COLO829 (cell line): ENCODE measurements at places on chromosomes 3 and 15.

DNA sequence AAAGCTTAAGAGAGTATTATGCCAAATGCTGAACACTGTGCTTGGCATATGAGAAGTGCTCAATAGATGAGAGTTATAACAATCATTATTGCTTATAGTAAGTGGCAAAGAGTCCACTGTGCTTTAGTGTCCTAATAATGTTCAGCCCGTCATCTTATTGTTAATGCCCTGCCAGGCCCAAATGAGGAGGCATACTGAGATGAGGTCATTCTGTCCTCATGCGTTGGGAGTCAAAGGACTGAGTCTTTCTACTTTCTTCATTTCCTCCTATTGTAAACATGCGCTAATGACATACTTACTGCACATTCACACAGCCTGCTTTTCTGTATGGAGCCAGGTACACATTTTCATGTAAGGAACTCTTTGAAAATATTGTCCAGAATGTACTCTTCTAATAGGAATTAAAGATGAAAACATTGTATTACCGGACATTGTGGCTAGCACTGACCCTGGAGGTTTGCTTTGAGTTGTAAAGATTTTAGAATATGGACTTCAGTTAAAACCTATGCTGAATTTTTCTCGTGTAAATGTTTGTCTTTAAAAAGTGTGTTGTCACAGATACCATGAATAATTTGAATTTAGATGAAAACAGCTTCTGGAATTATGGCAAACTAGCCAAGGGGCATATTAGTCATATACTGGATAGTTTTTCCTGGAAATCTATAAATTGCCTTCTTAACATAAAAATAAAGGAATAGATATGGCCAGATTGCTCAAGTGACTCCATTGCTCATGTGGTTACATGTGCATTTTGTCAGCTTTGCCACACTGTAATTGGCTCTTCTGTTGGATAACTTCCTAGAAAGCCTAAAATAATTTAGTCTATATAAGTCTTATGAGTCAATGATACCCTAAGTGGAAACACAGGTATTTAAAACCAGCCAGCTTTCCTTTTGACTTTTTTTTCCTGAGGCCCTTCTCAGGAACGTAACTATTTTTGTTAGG is 38.3 kb downstream of the KBTBD12 start:
- DNase-seq = peak; percentile 33

DNA sequence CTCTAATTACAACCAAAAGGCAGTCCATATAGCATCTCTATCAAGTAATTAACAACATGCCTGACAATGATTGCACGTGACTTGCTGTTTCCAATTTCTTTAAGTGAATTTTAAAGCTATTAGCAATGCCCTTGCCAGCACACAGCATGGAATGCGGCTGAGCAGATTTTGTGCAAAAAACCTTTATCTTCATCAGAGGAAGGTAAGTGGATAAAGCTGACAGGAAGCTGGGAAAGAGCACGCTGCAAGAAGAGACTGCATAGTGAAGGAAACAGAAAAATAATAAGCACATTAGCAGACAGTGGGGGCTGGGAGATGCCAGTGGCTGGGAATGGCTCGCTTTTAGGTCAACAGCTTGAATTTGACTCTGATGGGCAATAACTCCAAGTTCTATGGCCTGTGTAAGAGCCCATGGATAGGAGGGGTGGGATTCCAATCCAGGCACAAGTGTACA is 138.8 kb downstream of the PDZRN3 start:
- DNase-seq = no peak

GRCh38 chr3:97125902-97126499 is 311.6 kb downstream of the EPHA6 start:
- no peak for DNase-seq

- no peak for DNase-seq
These were observed 368.7 kb upstream of the TBL1XR1 start for GRCh38 chr3:177565981-177566380.

GRCh38 chr3:194738254-194739093 is 52.8 kb downstream of the FAM43A start:
- DNase-seq = peak; percentile 71

DNA sequence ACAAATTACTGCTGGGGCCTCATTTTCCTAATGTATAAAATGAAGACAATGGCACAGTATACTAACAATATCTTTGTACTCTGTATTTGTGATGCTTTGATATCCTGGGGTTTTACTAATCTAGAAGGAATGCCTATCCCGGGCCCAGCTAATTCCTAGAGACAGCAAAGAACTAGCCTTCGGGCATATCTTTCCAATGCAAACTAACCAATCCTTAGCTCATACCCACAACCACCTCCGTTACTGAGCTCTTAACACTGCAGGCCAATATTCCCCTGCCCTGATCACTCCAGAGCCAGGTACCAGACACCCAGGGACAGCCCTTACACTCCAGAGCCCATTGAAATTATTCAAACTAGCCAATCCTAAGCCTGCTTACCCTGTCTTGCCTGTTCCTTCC is 309.0 kb downstream of the ULK4 start:
- DNase-seq = peak; percentile 30

GRCh38 chr15:82533801-82534200 is 6.5 kb downstream of the RPS17 start:
- no peak for DNase-seq

GRCh38 chr3:169128579-169128978 is 534.9 kb downstream of the MECOM start:
- no peak for DNase-seq

DNA sequence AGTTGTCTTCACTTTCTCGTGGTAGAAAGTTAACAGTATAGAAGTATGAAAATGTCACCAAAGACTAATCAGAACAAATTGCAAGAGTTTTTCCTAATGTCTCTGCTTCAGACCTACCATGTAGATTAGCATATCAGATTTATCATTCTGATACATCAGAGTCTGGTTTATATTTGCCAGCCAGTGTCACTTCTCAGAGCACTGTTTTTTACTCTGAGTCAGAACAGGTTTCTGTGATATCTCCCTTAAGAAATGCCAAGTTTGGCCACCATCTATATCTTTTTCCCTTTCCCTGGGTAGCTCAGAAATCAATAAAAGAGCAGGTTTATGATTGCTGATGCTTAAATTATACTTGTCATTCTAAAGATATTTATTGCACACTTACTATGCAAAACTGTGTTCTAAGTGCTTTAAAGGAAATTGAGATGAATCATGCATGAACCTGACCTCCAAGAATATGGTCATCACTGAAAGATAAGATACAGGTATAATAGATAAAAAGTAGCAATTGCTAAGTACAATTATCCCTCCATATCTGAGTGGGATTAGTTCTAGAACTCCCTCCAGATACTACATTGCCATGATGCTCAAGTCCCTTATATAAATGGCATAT is 672.7 kb upstream of the NAALADL2 start:
- DNase-seq = no peak

DNA sequence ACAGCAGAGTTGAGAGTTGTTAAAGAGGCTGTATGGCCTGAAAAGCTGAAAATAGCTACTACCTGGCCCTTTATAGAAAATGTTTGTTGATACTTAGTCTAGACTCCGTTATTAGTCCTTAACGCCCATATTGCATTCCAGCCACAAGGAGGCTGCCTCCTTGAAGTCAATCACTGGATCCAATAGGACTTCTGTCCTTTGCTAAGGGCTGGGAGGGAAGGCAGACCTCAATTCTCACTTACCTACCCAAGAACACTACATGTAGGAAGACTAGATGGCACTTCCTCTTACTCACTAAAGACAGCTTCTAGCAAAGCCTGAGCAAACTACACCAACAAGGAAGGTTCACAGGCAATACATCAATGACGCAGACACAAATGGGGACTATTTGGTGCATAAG is 139.5 kb upstream of the HACD2 start:
- no peak for DNase-seq

DNA sequence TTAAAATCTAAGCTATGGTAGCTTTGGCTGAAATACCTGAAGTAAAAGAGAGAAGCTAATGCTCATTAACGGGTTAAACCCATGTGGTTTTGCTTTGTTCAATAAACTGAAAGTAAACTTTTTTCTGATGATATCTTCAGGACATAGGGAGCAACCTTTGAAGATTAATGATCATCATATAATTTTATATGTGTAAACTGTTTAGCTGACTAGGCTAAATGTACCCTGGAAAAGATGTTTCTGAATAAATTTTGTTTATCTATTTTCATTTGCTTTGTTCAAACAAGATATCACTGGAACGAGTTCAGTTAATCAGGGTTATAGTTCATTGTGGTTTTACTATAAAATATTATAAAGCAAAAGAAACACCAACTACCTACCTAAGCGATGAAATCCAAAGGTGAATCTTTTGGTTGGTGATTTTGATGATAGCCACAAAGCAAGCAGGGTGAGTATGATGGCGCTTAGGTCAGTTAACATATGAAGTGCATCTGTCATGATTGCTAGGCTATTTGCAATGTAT is 11.7 kb downstream of the SLC30A4 start:
- DNase-seq = no peak

DNA sequence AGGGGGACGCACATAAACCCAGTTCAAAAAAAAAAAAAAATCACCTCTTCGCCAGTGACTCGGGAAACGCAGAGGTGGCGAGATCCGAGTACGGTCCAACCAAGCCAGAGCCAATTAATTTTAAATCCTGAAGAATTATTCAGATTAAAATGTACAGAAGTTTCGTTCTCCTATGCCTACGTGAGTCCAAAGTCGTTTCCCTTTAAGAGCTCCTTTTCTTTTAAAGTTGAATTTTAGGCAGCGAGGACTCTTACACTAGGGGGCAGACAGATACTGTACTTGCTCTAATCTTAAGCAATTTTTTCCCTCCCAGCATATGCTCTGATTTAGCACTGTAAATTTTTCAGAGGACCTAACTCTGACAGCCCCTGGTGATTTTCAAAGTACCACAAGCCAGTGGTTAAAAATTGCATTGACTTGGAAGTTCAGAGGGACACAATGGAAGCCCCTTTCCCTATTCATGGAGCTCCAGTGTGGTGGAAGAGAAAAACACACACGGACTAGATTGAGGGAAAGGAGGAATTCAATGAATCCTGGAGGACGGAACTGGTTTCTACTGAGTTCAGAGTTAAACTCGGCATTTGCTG is 3.3 kb upstream of the NR2F2 start:
- peak; percentile 79 for DNase-seq

- DNase-seq = no peak
These were observed 553.8 kb downstream of the MAGI1 start for GRCh38 chr3:65484964-65485363.

- no peak for DNase-seq
These were observed 47.1 kb downstream of the DGKG start for GRCh38 chr3:186314896-186315295.

GRCh38 chr15:101054116-101054515 is 135.0 kb downstream of the LRRK1 start:
- DNase-seq = no peak

DNA sequence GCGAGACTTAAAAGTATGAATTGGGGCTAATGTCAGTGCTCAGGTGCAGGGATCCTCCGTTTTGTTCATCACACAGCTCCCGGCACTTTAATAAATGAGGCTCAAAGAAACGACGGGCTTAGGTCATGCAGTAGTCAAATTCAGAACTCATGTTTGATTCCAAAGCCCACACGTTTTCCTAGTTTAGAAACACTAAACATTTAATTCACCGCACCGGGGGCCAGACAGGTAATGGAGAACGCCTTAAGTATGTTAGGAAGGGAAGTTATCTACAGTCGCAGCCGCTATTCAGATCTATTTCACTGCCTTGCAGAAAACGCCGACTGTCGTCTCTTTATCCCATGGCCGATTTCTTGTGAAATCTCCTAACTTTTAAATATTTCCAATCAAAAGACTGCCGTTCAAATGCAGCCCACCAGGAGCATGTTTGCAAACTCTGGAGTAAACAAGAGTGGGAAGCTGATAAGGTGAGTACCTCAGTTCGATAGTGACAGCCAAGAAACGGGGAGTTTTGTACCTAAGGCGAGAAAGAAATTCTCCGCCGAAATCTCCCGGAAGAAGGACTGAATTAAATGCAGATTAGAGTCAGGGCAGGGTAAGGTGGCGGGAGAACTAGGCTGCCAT is 569 bp downstream of the HIGD2B start:
- DNase-seq = no peak

DNA sequence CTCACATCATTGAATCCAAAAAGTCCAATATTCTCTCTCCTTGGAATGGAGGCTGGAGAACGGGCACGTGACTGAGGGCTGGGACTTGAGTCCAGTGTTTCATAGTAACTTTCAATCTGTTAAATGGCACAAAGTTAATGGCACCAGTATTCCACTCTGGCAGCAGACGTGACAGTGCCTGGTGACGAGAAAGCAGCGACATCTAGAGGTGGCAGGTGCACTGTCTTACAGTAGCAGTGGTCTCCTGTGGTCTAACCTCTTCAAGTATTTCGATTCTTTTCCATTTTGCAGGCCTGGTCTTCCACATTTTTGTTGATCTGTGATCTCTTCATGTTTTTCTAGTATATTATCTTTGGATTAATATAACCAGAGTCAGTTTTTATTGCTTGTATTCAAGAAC is 107.1 kb downstream of the OXSM start:
- DNase-seq = peak; percentile 85

- no peak for DNase-seq
These were observed 886.3 kb downstream of the ROBO1 start for GRCh38 chr3:78881501-78881900.

GRCh38 chr15:82314769-82315518 is 34.3 kb downstream of the GOLGA6L10 start:
- DNase-seq = no peak

GRCh38 chr3:31733234-31733667 is 200.5 kb downstream of the STT3B start:
- no peak for DNase-seq

- no peak for DNase-seq
These were observed 1.9 kb downstream of the ADPGK start for GRCh38 chr15:72781631-72782030.

- no peak for DNase-seq
These were observed 43.4 kb downstream of the SEMA3G start for GRCh38 chr3:52401551-52401950.
